ENCODE measurements at places on chromosomes 16 and 17. TPM values are rescaled to one million over a fixed set of nuclear protein-coding genes. Genes with fewer than 3 reads are reported as not detected.
A peak's percentile ranks its signal among the peaks of the same experiment; 100 is the strongest.

DNA sequence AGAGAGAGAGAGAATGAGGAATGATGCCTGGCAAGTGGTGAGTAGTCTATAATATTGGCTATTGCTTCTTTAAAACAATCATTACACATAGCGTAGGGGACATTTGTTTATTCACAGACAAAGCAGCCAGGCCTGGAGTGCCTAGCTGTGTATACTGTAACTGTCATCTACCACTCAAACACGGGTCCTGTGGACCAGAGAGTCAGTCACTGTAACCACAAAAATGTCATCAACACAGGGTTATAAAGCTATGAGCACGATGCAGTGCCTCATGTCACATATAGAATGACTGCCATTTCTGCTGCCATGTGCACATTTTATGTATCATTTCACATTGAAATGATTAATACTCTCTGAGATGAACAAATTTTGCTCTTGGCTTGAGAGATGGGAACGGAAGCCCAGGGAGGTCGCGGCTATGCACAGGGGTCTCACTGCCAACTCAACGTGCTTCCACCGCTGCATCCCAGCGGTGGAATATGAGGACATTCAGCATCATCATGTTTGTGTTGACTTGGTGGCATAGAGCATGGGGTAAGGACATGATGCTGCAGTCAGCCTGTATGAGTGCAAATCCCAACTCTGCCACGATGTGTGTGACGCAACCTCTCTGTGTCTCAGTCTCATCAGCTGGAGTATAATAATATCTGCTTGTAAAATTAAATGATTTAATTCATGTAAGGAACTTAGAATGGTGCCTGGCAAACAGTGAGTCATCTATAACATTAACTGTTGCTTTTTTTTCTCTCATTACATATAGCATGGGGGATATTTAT lies 3.3 kb downstream of the MT1H start:
- DNase-seq = no peak

GRCh38 chr17:2958706-2959222 lies 104.6 kb downstream of the OR1D5 start:
- DNase-seq = no peak

Gene UBE2O
- total RNA-seq = 16.3 TPM

DNA sequence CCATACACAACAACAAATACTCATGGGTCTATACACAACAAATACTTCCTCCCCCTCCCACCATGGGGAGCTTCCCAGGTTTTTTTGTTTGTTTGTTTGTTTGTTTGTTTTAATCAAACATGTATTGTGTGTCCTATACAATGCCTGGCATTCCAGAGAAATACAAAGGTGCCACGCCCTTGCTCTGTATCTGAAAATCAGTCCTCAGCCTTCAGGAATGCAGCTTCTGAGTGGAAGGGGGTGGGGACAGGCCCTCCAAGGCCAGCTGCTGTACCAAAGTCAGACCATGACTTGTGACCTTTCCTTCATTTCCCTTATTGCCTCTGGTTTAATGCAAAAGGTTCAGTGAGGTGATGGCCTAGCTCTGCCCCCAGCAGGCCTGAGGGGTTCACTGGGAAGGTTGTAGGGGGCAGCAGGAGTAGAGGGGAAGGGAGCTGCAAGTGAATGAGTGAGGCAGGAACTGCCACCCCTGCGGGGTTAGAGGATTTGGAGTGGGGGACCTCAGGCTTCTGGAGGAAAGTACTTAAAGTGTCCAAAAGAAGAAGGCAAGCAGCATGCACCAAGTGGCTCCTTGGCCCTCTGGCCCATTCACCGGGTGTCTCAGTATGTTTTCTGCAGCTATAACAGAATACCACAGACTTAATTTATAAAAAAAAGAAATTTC lies 105.2 kb downstream of the CLEC16A start:
- DNase-seq = no peak

GRCh38 chr17:70369391-70369790 lies 200.1 kb downstream of the KCNJ2 start:
- no peak for DNase-seq

GRCh38 chr17:82239926-82240505 lies 11.2 kb downstream of the SLC16A3 start:
- DNase-seq = no peak

DNA sequence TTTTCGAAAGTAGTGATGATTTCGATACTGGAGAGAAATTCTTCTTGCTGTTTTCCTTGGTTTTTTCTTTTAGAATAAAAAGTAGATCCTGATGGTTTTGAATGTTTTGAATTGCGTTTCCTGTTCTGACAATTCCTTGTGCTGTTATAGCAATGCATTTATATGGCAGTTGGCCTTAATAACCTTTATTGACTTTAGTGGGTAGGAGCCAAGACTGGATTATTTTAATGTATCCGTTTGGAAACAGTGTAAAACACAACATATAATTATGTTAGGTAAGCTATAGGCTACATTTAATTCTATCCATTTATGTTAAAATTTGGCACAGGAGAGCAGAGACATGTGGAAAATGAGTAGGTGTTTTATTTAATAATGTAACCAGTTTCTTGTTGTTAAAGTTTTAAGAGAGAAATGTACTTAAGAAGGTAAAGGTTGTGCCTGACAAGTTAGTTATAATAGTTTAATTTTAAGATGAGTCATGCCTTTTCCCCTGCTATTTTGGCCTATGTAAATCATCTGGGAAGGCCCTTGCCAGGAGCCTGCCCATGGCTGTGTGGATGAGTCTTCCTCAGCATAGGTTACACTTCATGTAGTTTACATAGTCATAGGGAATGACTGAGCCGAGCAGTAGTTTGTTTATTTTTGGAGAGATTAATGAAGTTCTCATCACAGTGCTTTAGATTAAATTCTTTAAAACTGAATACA lies 189.9 kb downstream of the FTO start:
- DNase-seq = peak; percentile 74

Gene CD300E
- total RNA-seq = not detected

DNA sequence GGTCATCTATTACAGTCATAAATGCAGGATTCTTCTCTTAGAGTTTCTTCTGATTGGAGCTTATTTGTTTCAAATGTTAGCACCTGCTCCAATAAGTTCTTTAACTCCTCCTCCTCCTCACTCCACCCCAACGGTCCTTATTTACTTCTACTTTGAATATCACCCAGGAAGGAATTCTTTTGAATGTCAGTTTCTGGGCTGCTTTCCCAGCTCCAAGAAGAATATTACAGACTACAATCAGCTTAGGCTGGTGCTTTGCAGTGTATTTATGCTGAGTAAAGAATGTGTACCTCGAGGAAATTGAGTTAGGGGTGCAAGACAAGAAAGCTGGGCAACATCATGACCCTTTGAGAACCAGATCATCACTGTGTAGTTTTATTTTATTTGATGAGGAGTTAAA lies 30.8 kb downstream of the MAP3K3 start:
- DNase-seq = no peak

DNA sequence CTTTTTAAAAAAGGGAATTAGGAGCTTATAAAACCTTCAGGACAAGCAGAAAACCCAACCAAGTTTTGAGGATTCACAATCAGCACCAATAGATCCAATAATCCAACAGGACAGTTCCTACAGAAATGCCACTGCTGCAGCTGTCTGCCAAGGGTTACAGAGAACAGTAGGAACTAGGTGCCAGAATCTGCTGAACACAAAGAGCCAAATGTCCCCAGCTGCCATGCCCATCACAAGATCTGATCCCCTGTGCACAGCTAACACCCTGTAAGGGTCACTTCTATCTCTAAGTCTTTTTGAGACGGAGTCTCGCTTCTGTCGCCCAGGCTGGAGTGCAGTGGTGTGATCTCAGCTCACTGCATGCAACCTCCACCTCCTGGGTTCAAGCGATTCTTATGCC lies 262.3 kb downstream of the STX8 start:
- DNase-seq = no peak

- no peak for DNase-seq
Observed at GRCh38 chr16:29883987-29884386, 15.4 kb downstream of the SEZ6L2 start.

DNA sequence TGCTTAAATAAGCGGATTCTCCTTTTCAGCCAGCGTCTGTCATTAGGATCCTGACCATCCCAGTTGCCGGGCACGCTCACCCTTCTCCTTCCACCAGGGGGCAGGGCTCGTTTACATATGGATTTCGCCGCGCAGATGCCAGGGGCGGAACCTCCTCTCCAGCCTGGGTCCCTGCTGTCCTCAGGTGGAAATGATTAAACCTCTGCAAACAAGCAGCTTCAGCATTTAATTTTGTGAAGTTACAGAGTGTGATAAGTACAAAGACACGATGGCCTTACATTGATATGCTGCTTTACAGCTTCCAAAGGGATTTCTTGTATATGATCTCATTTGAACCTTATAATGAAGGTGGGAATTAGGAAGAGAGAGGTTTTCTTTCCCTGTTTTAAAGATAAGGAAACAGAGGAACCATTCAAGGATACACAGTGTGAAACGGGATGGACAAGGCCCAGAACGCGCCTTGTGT lies 3.9 kb upstream of the KRT28 start:
- peak; percentile 72 for DNase-seq

DNA sequence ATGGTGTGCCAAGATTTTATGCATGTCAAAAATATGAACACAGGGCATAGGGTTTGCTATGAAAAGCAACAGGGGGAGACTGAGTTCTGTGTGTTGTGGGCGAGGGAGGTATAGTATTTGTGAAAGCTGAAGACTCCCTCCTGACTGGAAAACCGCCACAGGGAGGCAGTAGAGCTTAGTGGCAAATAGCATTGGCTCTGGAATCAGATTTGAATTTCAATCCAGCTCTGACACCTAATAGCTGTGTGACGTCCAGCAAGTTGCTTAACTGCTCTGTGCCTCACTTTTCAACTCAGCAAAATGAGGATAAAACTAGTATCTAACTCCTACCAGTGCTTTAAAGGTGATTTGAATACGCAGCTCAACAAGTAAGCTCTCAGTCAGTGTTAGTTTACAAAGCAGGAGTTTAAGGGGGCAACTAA lies 22.0 kb downstream of the KPNA2 start:
- peak; percentile 65 for DNase-seq

DNA sequence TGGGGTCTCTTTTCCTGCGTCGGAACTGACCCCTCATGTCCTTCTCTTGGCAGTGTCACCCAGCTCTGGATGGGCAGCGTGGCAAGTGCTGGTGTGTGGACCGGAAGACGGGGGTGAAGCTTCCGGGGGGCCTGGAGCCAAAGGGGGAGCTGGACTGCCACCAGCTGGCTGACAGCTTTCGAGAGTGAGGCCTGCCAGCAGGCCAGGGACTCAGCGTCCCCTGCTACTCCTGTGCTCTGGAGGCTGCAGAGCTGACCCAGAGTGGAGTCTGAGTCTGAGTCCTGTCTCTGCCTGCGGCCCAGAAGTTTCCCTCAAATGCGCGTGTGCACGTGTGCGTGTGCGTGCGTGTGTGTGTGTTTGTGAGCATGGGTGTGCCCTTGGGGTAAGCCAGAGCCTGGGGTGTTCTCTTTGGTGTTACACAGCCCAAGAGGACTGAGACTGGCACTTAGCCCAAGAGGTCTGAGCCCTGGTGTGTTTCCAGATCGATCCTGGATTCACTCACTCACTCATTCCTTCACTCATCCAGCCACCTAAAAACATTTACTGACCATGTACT lies 13.2 kb downstream of the IGFBP4 start:
- DNase-seq = peak; percentile 84

Gene CES5A
- total RNA-seq = not detected

DNA sequence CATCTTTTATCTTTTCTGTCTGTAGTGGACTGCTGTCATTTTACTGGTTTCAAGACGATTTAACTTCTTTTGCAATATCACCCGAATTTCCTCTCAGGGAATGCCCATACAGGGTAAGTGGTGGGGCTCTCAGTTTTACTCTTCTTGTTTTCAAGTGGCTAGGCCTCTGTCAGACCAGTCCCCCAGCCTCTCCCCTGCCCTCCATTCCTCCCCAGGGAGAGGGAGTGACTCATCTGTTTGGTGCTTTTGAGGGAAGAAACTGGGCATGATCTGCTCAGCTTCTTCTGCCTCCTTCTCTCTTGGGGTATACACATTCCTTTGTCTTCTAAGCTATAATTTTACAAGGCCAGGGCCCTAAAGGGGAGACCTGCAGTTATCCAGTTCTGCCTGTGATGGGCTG lies 332.0 kb downstream of the CBLN1 start:
- DNase-seq = peak; percentile 21

GRCh38 chr17:37067555-37068111 lies 118.9 kb downstream of the AATF start:
- DNase-seq = peak; percentile 58

DNA sequence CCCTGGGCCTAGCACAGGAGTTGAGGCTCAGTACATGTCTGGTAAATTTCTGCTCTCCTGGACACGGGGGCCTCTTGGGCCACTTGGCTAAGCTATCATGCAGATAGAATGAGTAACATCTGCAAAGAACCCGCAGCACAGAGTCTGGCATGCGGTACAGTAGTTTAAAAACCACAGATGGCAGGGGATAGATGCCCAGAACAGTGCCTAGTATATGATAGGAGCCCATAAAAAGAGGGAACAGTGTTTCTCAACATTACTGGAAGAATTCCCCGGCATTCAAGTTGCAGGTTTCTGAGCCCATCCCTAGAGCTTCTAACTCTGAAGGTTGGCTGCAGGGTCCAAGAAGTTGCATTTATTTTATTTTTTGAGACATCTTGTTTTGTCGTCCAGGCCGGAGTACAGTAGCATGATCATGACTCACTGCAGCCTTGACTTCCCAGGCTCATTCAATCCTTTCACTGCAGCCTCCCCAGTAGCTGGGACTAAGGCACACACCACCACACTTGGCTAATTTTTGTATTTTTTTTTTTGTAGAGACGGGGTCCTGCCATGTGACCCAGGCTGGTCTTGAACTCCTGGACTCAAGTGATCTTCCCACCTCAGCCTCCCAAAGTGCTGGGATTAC lies 5.8 kb downstream of the CDIPT start:
- peak; percentile 73 for DNase-seq

- peak; percentile 93 for DNase-seq
Observed at GRCh38 chr16:67184995-67185650, 1.4 kb upstream of the MATCAP1 start.
